ENCODE measurements at places on chromosomes 1 and 21.

DNA sequence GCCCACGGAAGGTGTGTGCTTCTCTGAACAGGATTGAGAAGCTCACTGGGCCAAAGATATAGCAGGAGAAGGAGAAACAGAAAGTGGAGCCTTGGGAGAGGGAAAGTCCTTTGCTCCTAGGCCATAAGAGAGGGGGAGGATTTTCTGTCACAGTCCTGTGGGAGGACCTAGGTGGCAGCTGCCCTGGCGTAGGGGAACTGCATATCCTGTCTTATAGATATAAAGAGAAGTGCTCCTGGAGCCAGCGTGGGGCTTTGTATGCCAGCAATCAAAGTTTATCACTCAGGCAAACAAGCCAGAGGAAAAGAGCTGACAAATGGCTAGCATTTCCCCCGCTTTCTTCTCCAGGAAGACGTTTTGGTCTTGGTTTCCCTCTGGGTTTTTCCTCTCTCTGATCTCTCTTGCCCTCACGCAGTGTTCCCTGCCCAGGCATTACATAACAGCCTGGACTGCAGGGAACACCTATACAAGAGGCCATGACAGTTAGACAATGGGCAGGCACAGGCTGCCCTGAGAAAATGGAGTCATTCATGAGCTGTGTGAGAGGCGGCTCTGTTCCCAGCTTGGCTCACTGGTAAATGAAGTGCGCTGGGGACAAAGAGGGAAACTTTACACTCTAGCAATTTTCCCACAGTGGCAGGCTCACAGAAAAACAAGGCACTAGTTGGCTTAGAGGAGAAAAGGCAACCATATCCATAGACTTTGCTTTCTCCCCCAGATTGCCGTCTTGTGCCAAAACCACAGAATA is 52.5 kb upstream of the ZNF648 start:
- H3K27ac ChIP-seq = no peak overlapping the region
- no peaks in the 10 kb centered on the region for H3K36me3 ChIP-seq
- peaks cover 6% of the 10 kb centered on the region for H3K27me3 ChIP-seq
- no peak for DNase-seq
- H3K4me1 ChIP-seq = no peaks in the 10 kb centered on the region

DNA sequence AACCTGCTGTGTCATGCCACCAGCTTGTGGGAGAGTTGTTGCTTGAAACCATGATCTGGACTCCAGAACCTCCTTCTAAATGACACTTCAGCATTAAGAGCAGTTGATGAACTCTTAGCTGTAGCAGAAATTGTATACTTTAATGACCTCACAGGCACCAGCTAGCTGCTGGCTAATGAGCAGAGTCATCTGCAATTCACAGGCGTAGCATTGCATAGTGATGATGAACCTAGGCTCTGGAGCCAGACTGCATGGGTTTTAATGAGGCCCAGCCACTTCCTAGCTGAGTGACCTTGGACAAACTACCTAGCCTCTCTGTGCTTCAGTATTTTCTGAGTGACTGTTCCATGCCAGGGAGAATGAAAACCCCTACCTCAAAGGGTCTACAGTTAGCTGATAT is 407.1 kb downstream of the LMO4 start:
- H3K27ac ChIP-seq = no peak overlapping the region
- no peaks in the 10 kb centered on the region for H3K4me1 ChIP-seq
- no peaks in the 10 kb centered on the region for H3K36me3 ChIP-seq
- H3K4me3 ChIP-seq = no peak overlapping the region
- H3K27me3 ChIP-seq = no peaks in the 10 kb centered on the region

DNA sequence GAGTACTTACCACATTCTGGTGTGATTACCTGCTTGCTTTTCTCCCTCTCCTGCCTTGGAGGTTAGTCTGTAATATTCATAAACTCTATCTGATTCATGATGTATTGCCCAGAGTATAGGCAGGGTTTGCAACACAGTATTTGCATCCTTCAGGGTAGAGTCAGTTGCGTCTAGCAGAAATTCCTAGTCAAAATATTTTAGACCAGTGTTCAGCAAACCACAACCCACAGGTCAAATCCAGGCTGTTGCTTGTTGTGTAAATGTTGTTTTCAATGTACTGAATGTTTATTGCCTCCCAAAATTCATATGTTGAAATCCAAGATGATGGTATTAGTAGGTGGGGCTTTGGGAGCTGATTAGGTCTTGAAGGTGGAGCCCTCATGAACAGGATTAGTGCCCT is 82.9 kb downstream of the NGF start:
- peaks cover 11% of the 10 kb centered on the region for H3K36me3 ChIP-seq
- no peak for DNase-seq
- H3K4me3 ChIP-seq = no peak overlapping the region
- H3K27me3 ChIP-seq = no peaks in the 10 kb centered on the region

- peaks cover 28% of the 10 kb centered on the region for H3K4me1 ChIP-seq
- no peak overlapping the region for H3K4me3 ChIP-seq
- H3K36me3 ChIP-seq = no peaks in the 10 kb centered on the region
- H3K27me3 ChIP-seq = no peaks in the 10 kb centered on the region
Observed at GRCh38 chr1:24828183-24828886, 83.1 kb downstream of the CLIC4 start.

- peaks cover 6% of the 10 kb centered on the region for H3K36me3 ChIP-seq
- no peaks in the 10 kb centered on the region for H3K4me1 ChIP-seq
- peaks cover 10% of the 10 kb centered on the region for H3K27me3 ChIP-seq
- no peak overlapping the region for H3K27ac ChIP-seq
- no peak overlapping the region for H3K4me3 ChIP-seq
- DNase-seq = no peak
Observed at GRCh38 chr1:18020021-18020817, 87.4 kb upstream of the IGSF21 start.

DNA sequence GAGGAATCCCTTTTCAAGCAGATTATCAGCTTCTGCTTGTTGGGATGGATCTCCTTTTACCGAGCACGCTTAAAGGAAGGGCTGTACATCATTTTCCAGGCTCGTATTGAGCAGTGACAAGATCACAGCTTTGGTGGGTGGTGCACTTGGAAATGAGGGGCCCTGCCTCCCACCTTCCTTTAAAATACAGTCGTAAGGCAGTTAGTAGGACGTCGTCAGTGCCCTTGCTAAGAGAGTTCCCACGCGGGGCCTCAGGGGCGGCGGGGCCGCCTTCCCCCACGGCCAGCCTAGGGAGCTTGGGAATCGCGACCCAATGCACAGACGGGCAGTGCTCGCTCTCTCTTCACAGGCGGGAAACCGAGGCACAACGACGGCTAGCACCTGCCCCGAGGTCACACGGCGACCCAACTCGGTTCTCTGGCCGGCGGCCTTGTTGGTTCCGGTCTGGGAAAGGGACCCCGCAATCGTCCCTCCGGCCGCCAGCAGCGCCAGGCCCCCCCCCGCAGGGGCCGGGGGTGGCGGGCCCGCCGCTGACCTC is 58.6 kb downstream of the H3-3A start:
- no peaks in the 10 kb centered on the region for H3K36me3 ChIP-seq
- H3K27ac ChIP-seq = peak overlapping the region; percentile 60
- H3K4me1 ChIP-seq = peaks cover 20% of the 10 kb centered on the region
- DNase-seq = no peak
- H3K27me3 ChIP-seq = peaks cover 12% of the 10 kb centered on the region

- DNase-seq = no peak
- no peaks in the 10 kb centered on the region for H3K36me3 ChIP-seq
- no peaks in the 10 kb centered on the region for H3K27me3 ChIP-seq
- H3K27ac ChIP-seq = no peak overlapping the region
- no peaks in the 10 kb centered on the region for H3K4me1 ChIP-seq
- no peak overlapping the region for H3K4me3 ChIP-seq
Observed at GRCh38 chr1:67818725-67819301, 14.5 kb downstream of the GNG12 start.

DNA sequence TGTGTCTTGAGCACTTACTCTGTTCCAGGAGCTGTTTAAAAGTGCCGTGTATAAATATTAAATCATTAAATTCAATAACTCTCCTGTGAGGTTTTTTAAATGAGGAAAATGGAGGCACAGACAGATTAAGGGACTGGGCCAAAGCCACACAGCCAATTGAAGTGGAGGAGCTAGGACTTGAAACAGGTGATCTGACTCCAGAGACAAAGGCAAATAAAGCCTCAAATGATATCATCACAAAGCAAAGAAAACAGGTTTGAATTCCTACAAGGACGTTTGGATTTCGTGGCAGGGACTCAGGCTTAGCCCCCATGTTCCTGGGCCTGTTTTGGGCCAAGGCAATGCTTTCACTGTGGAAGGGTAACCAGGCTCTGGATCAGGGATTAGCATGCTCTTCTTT is 45.2 kb upstream of the DMBX1 start:
- H3K27me3 ChIP-seq = peaks cover 20% of the 10 kb centered on the region
- no peak overlapping the region for H3K27ac ChIP-seq
- H3K36me3 ChIP-seq = no peaks in the 10 kb centered on the region
- H3K4me1 ChIP-seq = peaks cover 3% of the 10 kb centered on the region
- no peak overlapping the region for H3K4me3 ChIP-seq

DNA sequence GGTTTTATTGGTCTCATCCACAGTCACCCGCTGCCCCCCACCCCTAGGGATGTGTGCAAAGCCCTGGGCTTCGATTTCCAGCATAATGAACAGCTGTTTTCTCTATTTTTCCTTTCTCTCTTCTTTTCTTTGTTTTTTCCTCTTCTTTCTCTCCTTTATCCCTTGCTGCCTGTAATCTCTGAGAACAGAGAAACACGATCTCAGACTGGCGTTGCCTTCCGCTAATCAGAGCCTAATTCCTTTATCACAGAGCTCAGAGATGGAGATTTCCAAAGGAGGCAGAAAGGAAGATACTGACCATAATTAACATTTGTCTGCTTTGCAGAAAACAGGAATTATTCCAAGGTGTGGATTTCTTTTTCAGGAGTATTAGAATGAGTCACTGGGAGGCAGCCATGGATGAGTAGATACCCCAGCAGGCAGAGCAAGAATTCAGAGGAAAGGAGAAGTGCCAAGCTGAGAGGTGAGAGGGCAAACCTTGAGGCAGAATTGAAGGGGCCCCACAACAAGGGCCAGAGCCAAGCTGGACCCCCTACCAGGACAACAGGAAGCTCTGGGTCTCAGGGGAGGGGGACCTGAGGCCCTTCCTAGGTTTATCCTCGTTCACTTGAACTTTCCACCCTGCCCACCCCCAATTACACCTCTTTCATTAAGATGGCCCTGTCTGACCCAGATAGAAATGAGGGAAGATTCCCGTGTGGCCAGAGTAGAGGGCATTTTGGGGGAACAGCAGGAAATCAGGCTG is 33.3 kb downstream of the MATN1 start:
- peaks cover 8% of the 10 kb centered on the region for H3K4me1 ChIP-seq
- H3K27ac ChIP-seq = no peak overlapping the region
- no peak overlapping the region for H3K4me3 ChIP-seq
- DNase-seq = no peak
- H3K27me3 ChIP-seq = peaks cover 5% of the 10 kb centered on the region
- H3K36me3 ChIP-seq = no peaks in the 10 kb centered on the region

DNA sequence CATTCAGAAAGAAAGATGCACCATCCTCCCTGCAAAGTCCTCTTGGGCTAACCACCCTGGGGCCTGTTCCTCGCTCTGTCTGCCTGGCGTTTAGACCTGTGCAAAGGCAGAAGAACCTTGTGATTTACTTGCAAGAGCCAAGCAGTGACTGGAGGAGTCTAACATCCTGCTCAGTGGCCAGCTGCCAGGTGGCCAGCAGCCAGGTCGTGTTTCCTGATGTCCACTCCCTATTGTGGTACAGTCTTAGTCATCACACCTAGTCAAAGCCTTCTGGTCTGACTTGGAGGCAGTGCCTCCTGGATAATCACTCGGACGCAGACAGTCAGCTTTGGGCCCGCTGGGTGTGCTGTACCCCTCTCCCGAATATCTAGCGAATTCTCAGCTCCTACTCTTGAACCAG is 118.1 kb downstream of the PGBD5 start:
- no peaks in the 10 kb centered on the region for H3K36me3 ChIP-seq
- H3K27ac ChIP-seq = no peak overlapping the region
- H3K4me3 ChIP-seq = no peak overlapping the region
- no peaks in the 10 kb centered on the region for H3K4me1 ChIP-seq
- no peak for DNase-seq
- no peaks in the 10 kb centered on the region for H3K27me3 ChIP-seq

- H3K27me3 ChIP-seq = no peaks in the 10 kb centered on the region
- DNase-seq = no peak
- no peak overlapping the region for H3K4me3 ChIP-seq
- no peaks in the 10 kb centered on the region for H3K36me3 ChIP-seq
- no peak overlapping the region for H3K27ac ChIP-seq
- no peaks in the 10 kb centered on the region for H3K4me1 ChIP-seq
Observed at GRCh38 chr1:12472798-12473551, 145.0 kb downstream of the DHRS3 start.

- H3K27ac ChIP-seq = no peak overlapping the region
- H3K27me3 ChIP-seq = peaks cover 4% of the 10 kb centered on the region
- no peak overlapping the region for H3K4me3 ChIP-seq
- no peaks in the 10 kb centered on the region for H3K36me3 ChIP-seq
Observed at GRCh38 chr21:32795802-32796559, 24.4 kb upstream of the PAXBP1 start.

- DNase-seq = no peak
- H3K4me3 ChIP-seq = no peak overlapping the region
- H3K36me3 ChIP-seq = no peaks in the 10 kb centered on the region
- H3K27me3 ChIP-seq = no peaks in the 10 kb centered on the region
Observed at GRCh38 chr1:94974824-94975223, 47.9 kb upstream of the CNN3 start.

DNA sequence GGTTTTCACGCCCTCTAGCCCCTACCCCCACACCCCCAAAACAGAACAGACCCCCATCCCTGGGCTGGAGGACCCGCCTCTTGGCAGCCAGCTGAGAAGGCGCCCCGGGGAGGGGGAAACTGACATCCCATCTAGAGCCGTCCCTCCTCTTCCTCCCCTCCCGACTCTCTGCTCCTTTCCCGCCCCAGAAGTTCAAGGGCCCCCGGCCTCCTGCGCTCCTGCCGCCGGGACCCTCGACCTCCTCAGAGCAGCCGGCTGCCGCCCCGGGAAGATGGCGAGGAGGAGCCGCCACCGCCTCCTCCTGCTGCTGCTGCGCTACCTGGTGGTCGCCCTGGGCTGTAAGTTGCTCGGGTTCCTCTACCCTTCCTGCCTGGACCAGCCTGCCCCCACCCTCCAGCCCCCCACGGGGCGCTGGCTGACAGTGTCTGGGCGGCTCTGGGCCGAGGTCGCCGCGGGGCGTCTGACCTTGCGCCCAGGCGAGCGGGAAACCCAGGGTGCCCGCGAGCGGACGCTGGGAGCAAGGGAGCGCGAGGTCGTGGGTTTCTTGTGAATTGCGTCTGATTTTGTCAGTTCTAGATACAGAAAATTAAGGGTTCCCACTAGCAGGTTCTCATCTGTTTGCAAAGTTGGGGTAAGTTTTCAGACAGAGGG is 618 bp downstream of the JAM2 start:
- H3K4me3 ChIP-seq = peak overlapping the region; percentile 82
- peaks cover 5% of the 10 kb centered on the region for H3K27me3 ChIP-seq
- peaks cover 11% of the 10 kb centered on the region for H3K4me1 ChIP-seq
- H3K36me3 ChIP-seq = no peaks in the 10 kb centered on the region
- no peak overlapping the region for H3K27ac ChIP-seq

DNA sequence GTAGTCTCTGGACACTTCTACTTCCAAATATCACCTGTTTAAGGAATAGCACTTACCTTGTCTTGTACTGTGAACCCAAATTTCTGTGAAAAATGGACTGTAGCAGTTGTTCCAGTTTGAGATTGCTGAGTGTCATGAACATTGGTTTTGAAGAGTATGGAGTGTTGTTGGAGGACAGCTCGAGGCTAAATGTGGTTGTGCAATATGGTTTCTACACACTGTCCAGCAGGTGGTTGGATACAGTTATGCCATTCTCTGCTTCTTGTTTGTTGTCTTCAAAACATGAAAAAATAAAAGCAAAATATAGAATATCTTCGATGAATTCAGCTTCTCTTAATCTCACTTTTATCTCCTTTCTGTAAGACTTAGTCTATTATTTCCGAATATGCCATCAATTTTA is 67.1 kb downstream of the DDR2 start:
- H3K36me3 ChIP-seq = no peaks in the 10 kb centered on the region
- no peak overlapping the region for H3K4me3 ChIP-seq
- DNase-seq = no peak
- H3K27ac ChIP-seq = no peak overlapping the region
- H3K27me3 ChIP-seq = no peaks in the 10 kb centered on the region
